MCF 10A (cell line): ENCODE measurements at places on chromosomes 6 and 20.
A peak's percentile ranks its signal among the peaks of the same experiment; 100 is the strongest.

DNA sequence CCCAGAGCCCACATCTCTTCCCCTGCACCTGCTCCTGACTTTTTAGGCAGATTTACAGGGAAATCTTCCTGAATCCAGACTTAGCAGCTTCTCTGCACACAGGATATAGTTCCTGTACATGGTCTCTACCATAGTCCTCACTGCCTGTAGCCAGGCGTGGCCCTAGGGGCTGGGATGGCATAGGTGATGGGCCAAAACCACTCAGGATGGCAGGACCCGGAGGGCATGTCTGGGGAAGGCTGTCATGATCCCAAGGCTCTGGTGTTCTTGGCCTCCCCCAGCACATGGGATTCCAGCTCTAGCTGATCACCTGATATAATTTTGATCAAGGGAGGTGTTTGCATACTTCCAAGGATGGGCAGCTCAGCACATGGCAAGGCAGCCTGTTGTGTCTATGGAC is 58.0 kb downstream of the TOX2 start:
- no peak for DNase-seq

- no peak for DNase-seq
Observed at GRCh38 chr6:53238311-53238710, 89.7 kb upstream of the GCM1 start.

GRCh38 chr6:17536586-17536985 is 63.5 kb upstream of the FAM8A1 start:
- DNase-seq: no peak

GRCh38 chr20:62286493-62287064 is 16.2 kb upstream of the ADRM1 start:
- no peak for DNase-seq

DNA sequence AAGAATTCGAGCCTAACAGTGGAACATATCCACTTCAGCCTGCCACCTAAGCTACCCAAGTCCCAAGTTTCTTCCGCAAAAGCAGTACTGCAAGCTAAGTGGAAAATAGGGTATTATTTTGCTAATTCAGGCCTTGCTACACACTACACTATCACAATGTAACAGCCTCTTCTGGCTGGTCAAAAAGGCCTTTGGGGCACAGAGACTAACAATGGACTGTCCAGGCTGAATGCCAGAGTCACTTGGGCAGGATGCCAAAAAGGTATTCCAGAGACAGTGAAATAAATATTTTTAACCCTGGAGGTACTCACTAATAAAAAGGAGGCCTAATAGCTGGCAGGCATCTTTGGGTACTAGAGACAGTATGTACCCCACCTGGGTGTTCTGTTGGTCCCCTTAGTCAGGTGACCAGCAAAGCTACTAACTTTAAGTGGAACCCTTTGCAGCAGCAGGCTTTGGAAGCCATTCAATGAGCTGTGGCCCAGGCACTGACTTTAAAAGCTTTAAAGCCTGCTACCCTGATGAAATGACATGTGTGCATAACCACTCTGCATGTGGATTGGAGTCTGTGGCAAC is 692.1 kb downstream of the HTR1B start:
- DNase-seq: peak; percentile 74

DNA sequence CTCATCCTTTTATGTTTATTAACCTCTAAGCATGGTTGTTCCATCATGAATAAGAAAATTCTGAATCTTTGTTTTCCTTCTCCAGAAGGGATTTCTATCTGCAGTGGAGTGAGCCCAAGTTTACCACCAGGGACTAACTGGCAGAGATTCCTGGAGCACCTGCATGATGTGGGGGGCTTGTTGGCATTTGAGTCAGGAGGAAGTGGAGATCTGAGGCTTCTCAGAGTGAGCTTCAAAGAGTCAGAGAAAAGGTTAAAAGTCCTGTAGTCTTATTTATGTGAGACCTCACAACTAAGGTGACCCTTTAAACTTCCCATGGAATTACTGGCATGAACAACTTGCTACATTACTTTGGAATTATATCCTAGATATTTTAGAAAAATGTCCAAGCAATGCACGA is 138.1 kb upstream of the SLC24A3 start:
- no peak for DNase-seq

DNA sequence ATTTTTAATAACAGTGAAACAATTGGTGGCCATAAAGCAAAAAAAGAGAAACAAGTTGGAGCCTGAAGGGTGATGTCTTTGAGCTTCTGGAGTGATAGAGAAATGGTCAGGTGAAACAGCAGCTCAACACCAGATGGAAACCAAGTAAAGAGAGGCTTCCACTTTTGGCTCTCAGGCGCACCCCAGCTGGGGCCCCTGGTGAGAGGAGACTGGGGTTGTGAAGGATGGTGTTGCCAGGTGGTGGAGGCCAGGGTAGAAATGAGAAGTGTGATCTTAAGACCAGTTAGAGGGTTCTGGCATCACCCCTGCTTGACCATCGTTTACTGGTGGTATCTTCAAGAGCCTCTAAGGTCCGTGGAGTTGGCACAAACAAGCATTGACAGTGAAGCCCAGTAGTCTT is 126.0 kb upstream of the AKIRIN2 start:
- no peak for DNase-seq

DNA sequence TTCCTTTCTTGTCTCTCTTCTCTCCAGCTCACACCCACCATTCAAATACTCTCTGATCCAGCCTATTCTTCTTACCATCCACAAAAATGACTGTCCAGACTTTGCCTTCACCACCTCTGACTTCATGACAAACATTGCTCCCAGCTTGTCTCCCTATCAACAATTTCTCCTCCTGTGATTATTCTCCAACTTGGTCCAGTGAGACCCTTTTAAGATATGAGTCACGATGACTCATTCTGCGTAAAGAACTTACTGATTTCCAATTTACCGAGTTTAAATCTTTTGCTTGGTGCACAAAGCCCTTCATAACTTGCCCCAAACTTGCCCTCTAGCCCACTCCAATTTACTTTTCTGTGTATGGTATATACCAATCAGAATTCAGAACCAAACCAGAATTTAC is 833.2 kb downstream of the MAFB start:
- no peak for DNase-seq

DNA sequence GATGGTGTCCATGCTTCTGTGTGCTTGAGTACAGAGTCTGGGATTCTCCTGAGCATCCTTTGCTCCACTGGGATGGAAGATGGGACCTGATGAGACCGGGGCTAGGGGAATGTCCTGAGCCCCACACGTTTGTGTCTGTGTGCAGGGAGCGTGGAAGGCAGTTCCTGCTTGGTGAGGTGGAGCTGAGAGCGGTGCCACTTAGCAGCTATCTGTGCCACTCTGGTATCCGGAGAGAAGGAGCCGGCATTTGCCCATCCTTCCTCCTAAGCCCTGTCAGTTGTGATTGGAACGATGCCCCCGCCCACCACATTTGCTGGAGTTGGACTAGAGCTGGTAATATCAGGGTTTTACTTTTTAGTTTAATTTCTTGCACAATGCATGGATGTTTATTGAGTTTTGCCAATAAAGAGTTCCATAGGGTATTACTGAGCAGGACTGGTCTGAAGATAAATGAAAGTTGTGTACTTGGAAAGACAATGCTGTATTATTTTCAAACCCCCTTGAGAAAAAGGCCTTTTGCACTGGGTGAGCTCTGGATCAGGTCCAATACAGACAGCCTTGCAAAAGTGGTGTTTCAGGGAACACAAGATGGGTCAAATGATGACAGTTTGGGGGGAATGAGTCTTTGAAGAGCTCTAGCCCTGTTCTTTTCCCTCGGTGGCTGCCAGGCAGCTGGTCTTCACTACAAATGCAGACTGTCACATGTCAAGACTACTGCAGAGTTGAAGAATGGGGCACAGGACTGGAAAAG is 130.8 kb downstream of the SYCP2 start:
- DNase-seq: no peak

- DNase-seq: peak; percentile 85
Observed at GRCh38 chr6:12314751-12315150, 24.6 kb downstream of the EDN1 start.
